Stimulated activated CD4-positive, alpha-beta T cell treated with anti-CD3 and anti-CD28 coated beads, TNF-alpha, amount 100 ng/mL, for 1 hour (primary cell): ENCODE measurements at places on chromosomes 7 and 10.

GRCh38 chr10:89653410-89653869 lies 8.4 kb upstream of the PANK1 start:
- DNase-seq: no peak

- DNase-seq: no peak
Observed at GRCh38 chr7:89104748-89105685, 309.5 kb upstream of the TEX47 start.

GRCh38 chr10:102738692-102739121 lies 5.0 kb upstream of the WBP1L start:
- no peak for DNase-seq

DNA sequence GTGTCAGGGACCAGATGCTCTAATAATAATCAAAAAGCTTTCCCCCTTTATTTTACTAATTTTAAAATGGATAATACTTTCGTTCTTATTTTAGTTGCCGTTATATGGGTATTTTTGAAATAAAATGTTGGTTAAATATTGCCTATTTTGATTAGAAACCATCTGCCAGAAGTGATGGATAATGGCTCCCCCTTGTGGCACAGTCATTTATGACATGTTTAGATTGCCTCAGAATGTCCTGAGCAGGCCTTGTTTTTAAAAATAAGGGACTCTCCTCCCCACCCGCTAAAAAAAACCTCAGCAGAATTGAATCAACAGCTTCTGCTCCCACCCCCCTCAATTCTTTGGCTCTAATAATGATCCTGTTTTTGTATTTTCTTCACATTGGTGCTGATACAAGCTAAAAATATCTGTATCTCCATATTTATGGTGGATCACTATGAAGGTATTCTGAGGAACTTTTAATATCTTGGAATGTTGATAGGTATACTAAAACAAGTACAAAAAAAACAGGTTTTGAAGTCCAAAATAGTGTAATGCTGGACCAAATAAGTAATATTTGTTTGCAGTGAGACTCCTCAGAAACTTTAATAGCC lies 38.8 kb downstream of the TMEM60 start:
- peak; percentile 46 for DNase-seq

DNA sequence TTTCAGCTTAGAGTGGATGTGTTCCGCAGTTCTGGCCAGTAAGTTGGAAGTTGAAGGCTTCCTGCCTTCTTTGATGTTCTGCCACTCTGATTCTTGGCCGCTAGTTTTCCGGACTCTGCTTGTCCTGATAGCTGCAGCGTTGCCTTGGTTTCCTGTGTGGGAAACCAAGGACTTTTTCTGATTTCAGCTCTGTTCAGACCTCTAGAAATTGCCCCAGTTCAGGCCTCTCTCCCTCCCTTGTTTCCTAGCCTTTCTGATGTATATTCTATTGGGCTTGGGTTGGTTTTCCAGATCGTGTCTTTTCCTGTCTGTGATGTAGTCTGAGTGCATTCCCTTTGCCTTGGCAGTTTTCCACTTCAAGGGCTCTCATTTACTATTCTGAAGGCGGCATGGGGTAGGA lies 318.7 kb downstream of the BBS9 start:
- no peak for DNase-seq

DNA sequence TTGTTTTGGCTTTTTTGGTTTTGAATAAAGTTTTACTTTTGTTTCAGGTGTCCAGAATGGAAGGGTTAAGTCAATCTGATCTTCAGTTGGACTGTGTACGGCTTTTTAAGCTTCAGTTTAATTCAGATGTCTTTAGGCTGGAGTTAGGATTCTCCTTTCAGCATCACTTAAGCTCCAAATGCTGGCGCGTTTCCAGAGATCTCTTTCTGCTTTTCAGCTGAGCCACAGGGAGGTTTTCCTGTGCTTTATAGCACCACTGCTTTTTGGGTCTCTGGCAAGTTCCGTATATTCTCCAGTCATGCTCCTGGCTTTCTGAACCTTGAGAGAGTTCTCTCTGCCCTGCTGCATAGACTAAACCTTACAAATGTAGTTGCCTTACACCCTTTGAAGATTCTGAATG lies 60.0 kb downstream of the VTI1A start:
- DNase-seq: no peak

GRCh38 chr7:1413936-1414639 lies 45.2 kb downstream of the MICALL2 start:
- no peak for DNase-seq

DNA sequence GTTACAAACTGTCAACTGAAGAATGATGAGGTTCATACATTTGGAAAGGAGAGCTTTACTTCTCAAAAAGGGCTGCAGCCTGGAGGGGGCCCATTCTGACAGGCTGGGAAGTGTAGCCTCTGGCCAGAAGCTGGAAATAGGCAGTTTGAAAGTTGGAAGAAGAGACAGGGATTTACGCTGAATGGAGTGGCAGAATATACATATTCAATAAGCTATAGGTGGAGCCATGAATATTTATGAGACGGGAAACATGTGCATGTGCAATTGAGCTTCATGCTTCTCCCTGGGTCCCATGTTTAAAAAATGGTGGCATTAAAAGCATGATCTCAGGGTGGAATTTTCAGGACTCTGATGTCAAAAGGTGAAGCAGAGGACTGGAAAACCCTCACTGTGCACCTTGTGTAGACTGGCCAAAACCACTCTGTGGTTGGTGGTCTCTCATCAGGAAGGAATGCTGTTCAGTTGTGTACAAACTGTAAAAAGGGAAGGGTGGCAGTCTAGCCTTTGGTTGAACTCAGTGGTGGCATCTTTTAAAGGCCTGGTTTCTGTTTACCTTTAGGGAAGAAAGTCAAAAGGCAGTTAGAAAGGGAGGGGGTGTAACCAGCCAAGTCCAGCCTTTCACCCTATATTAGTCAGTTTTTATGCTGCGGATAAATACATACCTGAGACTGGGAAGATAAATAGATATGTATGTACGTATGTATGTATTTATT lies 7.2 kb upstream of the ACTR3B start:
- DNase-seq: no peak

GRCh38 chr7:47672271-47672791 lies 90.4 kb upstream of the TNS3 start:
- DNase-seq: no peak

- DNase-seq: no peak
Observed at GRCh38 chr10:75449382-75450074, 18.1 kb downstream of the LRMDA start.

DNA sequence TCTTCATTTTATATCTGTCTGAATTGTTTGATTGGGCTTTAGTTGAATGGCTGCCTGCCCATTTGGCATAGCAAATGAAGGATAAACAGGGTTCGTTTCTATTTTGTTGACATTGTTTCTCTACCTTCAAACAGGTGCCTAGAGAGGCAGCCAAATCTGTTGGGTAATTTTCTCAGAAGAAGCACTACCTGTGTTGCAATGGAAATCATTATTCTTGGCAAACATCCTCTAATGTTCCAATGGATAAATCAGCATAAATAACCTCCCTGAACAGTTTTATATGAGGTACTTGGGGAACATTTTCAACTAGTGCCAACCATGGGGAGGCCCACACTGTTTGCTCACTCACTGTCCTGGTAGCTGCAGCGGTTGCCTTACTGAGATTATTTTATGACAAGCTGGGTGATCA lies 64.4 kb upstream of the PLPP4 start:
- DNase-seq: no peak

DNA sequence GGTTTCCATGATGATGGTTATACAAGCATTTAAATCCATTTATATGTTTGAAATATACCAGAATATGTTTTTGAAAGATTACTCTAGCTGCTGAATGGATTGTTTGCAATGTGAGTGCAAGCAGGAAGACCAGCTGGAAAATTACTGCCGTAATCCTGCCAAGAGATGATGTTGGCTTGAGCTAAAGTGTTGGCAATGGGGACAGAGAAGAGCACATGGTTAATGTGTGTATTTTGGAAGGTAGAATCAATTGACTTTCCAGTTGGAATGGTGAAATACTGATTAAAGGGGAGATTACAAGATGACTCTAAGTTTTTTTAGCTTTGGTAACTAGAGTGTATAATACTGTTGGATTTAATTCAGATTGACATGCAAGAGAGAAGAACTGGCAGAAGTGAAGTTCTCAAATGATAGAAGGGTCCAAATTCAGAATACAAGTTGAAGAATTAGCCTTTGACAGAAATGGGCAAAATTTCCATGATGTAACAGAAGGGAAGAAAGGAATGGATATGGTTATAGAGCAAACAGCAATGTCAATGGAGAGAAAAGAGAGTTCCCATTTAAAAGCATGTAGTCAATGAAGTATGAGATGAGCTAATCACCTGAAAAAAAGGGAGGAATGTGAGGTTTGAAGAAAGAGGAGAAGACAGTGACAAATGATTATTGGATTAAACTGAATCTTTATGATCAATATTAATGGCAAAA lies 422.0 kb downstream of the CDC14C start:
- DNase-seq: no peak

- no peak for DNase-seq
Observed at GRCh38 chr7:114085313-114085591, 166.4 kb upstream of the PPP1R3A start.

DNA sequence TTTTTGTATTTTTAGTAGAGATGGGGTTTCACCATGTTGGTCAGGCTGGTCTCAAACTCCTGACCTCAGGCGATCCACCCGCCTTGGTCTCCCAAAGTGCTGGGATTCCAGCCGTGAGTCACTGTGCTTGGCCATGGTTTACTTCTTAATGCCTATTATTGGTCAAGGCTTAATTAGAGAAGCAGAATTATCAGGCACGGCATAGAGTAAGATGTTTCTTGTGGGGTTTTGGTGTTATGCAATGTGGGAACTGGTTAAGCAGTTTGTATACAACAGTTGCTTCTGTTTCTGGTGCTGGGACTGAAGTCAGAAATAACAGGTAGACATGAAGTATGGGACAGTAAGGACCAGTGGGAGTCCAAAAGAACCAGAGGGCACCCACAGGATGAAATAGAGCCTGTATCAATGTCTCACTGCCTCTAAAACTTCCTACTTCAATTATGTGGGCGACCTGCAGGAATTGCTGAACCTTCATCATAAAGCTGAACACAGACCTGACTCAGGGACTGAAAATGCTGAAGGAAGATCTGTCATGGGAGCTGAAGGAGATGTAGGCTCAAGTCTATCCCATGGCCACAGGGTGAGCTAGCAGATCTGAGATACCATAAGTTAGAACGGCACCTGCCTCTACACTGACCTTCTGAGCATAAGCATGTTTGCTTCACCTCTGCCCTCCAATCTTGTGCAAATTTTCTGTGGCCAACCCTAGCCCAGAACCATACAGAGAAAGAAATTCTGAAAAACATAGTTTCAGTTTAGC lies 38.3 kb upstream of the VCL start:
- DNase-seq: no peak

DNA sequence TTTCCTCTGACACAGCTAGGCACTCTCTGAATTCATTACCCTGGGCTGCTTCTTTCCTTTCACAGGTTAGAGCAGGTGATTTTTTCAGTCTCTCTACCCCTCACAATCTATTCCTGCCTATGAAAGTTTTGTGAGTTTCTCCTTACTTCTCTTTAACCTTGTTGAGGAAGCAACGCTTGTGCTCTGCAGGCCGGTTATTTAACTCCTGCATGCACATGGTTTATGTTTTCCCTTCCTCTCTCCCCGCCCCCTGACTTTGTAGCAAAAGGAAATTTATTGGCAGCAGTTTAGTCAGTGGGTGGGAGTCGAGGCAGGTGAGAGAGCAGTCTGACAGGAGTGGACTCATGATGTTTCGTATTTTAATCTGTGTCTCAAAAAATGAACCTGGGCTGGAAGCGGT lies 91.9 kb downstream of the CELF2 start:
- no peak for DNase-seq

DNA sequence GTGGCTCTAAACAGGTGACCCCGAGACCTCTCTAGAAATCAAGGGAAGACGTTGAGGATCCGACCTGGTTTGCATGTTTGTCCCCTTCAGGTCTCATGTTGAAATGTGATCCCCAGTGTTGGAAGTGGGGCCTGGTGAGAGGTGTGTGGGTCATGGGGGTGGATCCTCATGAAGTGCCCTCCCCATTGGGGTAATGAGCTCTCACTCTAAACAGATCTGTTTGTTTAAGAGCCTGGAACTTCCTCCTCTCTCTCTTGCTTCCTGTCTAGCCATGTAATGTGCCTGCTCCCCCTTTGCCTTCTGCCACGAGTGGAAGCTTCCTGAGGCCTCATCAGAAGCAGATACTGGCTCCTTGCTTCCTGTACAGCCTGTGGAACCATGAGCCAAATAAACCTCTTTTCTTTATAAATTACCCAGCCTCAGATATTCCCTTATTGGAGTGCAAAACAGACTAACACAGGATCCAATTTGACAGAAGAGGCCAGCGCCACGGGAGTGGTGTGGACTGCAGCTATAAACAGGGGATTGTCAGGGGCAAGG lies 10.8 kb upstream of the POLM start:
- DNase-seq: no peak

GRCh38 chr10:102501201-102502028 lies 1.1 kb downstream of the ACTR1A start:
- DNase-seq: no peak

DNA sequence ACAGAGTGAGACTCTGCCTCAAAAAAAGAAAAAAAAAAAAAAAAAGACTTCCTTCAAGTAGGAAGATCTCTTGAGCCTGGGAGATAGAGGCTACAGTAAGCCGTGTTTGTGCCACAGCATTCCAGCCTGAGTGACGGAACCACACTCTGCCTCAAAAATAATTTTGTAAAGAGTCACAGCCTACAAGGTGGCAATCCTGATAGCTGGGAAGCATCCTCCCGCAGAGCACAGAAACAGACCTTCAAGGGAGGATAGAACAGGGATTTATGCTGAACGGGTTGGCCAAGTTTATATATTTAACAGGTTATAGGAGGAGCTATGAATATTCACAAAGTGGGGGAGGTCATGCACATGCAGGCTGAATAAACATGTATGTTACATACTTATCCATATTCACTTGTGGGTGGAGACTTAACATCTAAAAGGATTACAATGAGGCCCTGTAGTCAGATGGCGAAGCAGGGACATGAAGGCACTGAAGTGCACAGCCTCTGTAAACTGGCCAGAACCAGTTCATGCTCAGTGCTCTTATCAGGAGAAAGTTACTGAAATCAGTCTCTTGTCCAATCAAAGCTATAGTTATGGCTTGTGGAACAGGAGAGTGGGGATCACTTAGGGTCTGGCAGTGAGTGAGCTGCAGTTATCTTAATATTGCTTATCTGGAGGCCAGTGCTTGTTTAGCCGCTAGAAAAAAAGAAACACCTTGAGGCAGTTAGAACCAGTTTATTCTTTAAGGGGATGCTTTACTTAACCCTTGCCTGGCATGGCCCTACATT lies 6.8 kb downstream of the LMBR1 start:
- no peak for DNase-seq

- no peak for DNase-seq
Observed at GRCh38 chr10:59967079-59967478, 60.7 kb upstream of the CCDC6 start.

DNA sequence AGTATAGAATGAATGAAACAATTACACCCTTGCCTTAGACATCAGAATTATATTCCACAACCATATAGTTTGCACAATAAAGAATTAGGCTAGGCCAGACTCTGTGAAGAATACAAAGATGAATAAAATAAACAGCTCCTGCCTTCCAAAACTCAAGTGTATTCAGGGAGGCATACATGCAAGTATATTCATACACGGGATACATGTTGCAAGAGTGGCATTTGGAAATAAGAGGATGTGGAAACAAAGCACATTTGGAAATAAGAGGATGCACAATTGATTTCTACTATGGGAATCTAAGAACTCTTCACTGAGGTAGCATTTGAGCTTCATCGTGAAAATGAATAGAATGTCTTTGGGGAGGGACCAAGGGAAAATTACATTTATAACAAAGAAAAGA lies 27.0 kb upstream of the TMEM26 start:
- no peak for DNase-seq
